ENCODE measurements at places on chromosomes 11 and 22.

GRCh38 chr22:41526830-41527799 lies 17.2 kb downstream of the POLR3H start:
- peak; percentile 61 for DNase-seq

GRCh38 chr22:46830841-46831240 lies 68.4 kb downstream of the TBC1D22A start:
- no peak for DNase-seq

DNA sequence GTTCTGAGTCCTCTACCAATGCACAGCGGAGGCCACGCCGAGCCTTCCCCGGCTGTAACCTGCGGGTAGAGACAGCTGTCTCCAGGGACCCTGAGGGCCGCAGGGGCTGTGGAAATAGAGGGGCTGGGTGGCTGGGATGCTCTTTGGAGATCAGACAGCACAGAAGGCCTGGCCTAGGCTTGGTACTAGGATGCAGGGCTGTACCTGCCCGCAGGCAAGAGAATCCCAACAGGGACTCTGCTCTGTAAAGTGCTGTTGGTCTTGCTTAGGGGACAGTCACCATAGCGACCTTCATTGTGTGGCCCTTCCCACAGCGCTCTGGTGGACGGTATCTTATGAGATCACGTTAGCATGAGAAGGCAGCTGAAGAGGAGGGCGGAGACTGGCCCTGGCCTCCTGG lies 11.3 kb upstream of the KCNJ5 start:
- no peak for DNase-seq

- no peak for DNase-seq
Measured at GRCh38 chr11:130246738-130247137, 68.0 kb downstream of the ZBTB44 start.

GRCh38 chr22:27925331-27925730 lies 6.3 kb upstream of the PITPNB start:
- DNase-seq: no peak

- no peak for DNase-seq
Measured at GRCh38 chr11:96105197-96105895, 181.4 kb upstream of the MTMR2 start.

DNA sequence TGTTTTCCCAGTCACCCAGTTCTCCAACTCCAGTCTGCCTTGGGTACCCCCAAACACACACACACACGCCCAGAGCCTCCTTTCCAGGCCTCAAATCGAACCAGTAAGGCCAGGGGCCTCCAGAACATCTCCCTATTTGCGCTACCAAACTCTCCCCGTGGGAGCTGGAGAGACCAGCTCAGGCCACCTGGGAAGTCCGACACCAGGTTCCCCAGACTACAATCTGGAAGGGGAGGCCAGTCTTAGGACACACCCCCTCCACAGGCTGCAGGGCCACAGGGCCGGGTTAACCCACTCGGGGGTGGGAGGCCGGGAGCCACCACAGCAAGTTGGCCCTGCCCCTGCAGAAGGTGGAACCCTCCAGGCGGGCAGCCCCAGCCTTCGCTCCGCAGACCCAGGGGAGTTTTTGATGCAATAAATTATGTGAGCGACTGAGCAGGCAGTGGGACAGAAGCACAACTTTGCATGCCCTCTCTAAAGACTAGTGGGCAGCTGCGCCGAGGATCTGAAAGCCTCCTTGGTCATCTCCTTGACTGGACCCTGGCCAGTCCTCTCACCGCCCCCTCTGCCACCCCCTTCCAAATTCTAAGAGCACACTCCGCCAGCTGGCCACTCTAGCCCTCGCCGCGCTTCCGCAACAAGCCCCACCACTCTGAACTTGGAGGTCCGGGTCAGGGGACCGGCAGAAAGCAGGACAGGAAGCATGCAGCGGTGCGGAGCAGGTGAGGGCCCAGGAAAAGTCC lies 2.8 kb downstream of the IGF2 start:
- no peak for DNase-seq

DNA sequence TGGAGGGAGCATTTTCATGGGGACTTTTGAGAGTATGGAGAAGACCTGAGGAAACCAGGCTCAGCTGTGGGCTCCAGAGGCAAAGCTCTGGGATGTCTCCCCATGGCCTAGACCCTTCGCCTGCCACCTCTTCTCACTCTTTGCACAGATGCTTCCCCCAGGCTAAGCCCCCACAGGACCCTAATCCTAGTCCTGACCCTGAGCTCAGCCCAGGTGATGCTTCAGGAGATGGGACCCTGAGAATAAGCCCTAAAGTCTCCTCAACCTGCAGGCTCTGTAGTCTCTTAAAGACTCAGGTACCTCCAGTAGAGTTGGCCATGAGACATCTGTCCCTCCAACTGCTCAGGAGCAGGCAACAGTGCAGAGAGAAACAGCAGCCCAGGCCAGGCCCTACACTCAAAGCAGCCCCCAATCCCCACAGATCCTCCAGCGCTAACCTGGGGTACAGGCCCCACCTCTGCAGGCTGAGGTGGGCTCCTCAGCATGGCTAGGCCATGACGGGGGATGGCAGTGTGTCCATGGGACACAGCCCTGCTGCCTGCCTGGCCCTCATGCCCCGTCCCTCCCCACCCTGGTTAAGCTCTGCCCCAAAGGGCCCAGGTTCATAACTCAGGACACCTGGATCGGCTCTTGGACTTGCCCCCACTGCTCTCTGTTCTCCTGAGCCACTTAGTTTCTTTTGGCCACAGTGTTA lies 39.4 kb downstream of the GGTLC2 start:
- DNase-seq: no peak

DNA sequence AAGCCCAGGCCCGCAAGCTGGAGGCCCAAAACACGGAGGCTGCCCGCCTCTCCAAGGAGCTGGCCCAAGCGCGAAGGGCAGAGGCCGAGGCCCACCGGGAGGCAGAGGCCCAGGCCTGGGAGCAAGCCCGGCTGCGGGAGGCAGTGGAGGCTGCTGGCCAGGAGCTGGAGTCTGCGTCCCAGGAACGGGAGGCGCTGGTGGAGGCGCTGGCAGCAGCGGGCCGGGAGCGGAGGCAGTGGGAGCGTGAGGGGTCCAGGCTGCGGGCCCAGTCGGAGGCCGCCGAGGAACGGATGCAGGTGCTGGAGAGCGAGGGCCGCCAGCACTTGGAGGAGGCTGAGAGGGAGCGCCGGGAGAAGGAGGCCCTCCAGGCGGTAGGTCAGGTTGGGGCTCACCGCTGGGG lies 4.8 kb downstream of the CCDC88B start:
- DNase-seq: no peak

DNA sequence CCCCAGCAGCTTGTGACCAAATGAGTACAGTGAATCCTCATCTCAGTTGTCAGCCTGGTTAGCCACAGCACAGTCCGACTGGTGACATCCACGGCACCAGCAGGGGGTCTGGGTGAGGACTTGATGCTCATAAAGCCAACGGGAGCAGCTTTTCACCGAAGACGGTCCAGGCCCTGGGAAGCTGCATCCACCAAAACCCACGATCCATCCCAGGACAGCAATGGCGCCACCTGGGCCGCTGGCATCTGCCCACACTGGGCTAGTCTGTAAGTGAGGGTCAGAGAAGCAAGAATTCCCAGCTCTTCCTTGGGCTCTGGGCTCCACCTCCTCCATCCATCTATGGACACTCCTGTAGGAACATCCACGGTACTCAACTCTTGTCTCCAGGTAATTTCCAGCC lies 25.1 kb upstream of the FXYD6 start:
- DNase-seq: no peak

GRCh38 chr22:41540365-41540764 lies 3.9 kb downstream of the POLR3H start:
- DNase-seq: no peak

GRCh38 chr11:101477926-101478325 lies 105.9 kb downstream of the TRPC6 start:
- no peak for DNase-seq

DNA sequence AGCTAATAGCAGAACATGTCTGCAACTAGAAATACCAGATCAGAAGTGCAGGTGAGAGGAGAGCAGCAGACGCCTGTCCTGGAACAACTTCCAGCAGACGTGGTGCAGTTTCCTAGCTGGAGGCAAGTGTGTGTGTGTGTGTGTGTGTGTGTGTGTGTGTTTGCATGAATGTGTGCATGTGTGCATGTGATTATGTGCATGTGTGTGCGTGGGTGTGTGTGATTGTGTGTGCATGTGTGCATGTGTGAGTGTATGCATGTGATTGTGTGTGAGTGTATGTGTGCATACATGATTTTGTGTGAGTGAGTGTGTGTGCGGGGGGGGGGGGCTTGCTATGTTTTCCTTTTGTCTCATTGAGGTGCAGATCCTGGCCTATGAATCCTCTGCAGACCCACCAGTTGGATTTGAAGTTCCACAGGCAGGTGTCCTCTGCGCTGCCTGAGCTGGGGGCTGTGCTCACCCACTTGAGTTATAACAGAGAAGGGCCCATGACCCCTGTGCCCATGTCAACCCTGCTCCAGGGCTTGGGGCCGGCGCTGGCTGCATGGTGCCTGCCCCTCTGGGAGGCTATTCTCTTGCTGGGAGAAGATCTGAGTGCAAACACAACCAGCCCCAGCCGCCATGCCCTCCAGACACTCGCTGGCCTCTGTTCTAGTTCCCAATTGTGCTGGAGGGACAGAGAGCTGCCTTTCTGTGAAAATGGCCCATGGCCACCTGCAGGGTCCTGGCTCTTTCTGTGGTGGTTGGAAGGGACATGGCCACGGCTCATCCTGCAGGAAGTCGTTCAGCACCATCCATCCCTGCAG lies 821.3 kb downstream of the BRD1 start:
- DNase-seq: no peak

GRCh38 chr11:10373340-10373739 lies 68.5 kb downstream of the ADM start:
- no peak for DNase-seq

DNA sequence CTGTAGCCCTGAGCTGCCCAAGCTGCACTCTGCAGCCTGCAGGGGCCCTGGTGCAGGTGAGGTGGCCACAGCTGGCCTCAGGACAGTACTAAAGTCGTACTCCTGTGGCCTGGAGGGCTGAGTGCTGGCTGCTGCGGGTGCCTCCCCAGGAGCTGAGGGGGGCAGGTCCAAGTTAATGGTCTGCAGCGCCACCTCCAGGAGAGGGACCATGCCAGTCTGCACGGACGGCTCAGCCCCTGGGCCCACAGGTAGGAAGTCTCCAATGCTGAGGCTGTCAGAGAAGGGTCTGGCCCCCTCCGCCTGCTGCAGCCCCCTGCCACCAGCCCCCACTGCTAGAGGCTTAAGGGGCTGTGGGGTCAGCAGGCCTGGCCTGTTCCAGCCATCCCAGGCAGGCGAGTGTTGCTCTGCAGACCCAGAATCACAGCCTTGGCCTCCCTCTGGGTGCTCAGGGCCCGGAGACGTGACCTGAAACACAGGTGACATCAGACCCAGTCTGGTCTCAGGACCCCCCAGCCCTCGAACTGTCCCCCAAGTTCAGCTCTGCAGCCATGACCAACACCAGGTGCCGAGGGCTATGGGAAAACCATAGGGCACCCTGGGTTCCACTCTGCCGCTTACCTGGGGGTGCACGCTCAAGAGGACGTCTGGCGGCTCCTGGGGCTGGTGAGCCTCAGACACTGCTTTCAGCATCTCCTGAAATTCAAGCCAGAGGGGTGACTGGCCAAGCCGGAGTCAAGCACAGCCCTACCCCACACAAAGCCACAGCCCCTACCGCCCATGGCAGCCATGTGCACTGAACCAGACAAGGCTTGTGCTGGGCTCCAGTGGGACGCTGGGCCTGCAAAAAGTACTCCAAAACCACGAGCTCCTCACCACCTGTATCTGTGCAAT lies 20.8 kb downstream of the SELENOO start:
- no peak for DNase-seq

- no peak for DNase-seq
Measured at GRCh38 chr11:5701055-5701577, 11.5 kb downstream of the TRIM22 start.

GRCh38 chr11:86046116-86046515 lies 22.8 kb downstream of the PICALM start:
- DNase-seq: no peak

- no peak for DNase-seq
Measured at GRCh38 chr22:45210577-45210976, 30.1 kb downstream of the KIAA0930 start.

- no peak for DNase-seq
Measured at GRCh38 chr22:31102441-31103081, 4.8 kb downstream of the SELENOM start.

DNA sequence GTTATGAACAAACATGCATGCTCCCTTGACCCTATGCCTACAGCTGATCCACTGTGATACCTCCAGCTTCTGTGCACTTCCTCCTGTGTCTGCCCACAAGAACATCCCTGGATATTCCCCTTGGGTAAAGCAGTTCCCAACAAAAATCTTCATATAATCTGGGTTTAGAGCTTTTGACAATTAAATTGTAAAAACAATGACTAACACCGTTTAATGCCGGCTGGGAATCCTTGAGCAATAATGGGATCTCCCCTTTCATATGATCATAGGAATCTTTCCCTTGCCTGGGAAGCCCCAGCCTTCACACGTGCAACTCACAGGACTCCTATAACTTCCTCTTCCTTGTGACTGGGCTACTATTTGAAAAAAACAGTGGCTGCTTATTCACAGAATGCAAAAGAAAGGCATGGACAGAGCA lies 6.3 kb upstream of the ZC3H12C start:
- DNase-seq: no peak

GRCh38 chr22:42984397-42984796 lies 30.6 kb downstream of the PACSIN2 start:
- DNase-seq: no peak

GRCh38 chr22:30906411-30906810 lies 62.2 kb downstream of the MORC2 start:
- no peak for DNase-seq

DNA sequence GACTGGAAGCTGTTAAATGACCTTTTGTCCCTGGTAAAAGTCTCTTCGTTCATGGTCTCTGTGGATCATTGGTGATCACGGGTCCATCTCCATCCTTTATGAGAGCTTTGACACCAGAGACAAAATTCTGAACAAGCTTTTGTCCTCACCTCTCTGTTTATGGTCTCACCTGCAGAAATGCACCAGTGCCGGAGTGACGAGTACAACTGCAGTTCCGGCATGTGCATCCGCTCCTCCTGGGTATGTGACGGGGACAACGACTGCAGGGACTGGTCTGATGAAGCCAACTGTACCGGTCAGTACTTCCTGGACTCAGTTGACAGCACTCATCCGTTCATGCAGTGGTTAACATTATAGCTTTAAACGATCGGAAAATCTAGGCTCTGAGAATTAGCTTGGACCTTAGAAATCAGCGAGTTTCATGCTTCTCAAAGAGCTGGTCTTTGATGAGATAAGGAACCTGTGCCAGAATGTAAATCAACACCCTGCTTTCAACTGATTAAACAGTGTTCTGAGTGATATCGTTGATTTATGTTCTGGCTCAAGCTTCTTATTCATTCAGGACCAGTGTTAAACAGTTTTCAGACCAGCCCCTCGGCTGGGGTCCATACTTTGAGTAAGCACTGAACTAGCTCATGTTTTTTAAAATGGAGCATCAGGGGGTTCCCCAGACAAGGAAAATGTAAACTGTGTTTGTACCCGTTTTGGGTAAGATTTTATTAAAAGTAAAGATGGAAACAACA lies 124.5 kb upstream of the SORL1-AS1 start:
- DNase-seq: no peak
